ENCODE measurements at places on chromosomes 11 and 22.

DNA sequence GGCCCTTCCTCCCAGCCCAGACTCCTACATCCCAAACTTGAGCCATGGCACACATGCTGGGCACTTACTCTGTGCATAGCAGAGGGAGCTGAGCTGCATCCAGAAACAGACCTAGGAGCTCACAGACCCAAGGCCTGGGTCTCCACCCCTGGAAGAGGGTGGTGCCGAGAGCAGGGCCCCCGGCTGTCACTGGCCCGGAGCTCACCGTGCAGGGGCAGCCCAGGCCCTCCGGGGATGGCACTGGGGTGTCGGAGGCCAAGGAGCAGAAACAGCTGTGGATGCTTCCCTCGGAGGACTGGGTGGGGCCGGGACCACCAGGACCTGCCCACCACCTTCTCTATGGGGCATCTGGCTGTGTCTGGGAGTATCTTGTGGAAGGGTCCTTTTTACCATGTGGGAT lies 4.3 kb upstream of the APOBEC3A start:
- DNase-seq: no peak

DNA sequence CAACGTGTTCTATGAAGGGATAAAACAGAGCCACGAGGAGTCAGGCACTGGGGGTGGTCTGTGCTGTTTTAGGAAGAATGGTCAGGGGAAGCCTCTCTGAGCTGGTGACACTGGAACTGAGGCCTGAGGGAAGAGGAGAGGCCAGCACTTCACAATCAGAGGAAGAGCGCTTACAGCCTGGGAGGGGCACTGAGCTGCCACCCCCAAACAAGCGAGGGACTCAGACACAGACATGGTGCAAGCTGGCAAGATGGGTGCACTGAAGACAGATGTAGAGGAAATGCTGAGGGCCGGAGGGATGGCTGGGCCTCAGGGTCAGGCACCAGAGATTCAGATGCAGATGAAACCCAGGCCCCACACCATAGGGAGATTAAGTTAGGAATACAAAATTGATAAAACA lies 40.0 kb upstream of the TP53I11 start:
- DNase-seq: no peak

- no peak for DNase-seq
These were observed 16.3 kb downstream of the ADORA2A start for GRCh38 chr22:24443668-24444067.

- DNase-seq: no peak
These were observed 6.5 kb upstream of the CSTPP1 start for GRCh38 chr11:46930089-46930488.

- DNase-seq: no peak
These were observed 19.0 kb downstream of the LINC01488 start for GRCh38 chr11:69500285-69501120.

- no peak for DNase-seq
These were observed 14.6 kb downstream of the APOA4 start for GRCh38 chr11:116808262-116809175.

DNA sequence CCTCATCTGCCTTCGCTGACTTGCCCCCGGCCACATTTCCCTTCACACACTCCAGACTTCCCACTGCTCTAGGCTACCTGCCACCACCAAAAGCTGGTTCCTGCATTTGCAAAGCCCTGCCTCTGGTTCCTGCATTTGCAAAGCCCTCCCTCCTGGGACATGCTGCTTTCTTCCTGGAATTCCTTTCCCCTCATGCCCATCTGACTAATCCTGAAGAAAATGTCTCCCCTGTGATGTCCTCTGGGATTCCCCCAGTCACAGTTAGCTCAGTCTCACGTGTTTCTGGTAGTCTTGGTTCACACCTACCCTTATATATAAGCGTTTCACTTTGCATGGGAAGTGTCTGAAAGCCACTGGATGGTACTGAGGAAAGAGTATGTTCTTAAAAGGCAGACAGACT lies 206.9 kb downstream of the DBX1 start:
- DNase-seq: no peak

DNA sequence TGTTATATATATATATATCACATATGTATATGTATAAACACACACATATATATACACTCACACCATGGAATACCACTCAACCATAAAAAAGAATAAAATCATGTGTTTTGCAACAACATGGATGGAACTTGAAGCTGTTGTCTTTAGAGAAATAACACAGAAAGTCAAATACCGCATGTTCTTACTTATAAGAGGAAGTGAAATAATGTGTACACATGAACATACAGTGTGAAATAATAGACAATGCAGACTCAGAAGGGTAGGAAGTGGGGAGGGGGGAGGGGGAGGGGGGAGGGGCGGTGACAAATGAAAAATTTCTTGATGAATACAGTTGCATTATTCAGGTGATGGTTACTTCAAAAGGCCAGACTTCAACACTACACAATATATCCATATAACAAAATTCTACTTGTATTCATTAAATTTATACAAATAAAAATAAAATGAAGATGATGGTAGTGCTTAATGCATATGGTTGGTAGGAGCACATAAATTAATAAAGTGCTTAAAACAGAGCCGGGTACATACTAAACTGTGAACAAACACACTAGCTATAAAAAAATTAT lies 5.8 kb upstream of the OR5B2 start:
- DNase-seq: no peak
